ENCODE measurements at places on chromosomes 1 and 21. TPM values are rescaled to one million over a fixed set of nuclear protein-coding genes. Genes with fewer than 3 reads are reported as not detected.

DNA sequence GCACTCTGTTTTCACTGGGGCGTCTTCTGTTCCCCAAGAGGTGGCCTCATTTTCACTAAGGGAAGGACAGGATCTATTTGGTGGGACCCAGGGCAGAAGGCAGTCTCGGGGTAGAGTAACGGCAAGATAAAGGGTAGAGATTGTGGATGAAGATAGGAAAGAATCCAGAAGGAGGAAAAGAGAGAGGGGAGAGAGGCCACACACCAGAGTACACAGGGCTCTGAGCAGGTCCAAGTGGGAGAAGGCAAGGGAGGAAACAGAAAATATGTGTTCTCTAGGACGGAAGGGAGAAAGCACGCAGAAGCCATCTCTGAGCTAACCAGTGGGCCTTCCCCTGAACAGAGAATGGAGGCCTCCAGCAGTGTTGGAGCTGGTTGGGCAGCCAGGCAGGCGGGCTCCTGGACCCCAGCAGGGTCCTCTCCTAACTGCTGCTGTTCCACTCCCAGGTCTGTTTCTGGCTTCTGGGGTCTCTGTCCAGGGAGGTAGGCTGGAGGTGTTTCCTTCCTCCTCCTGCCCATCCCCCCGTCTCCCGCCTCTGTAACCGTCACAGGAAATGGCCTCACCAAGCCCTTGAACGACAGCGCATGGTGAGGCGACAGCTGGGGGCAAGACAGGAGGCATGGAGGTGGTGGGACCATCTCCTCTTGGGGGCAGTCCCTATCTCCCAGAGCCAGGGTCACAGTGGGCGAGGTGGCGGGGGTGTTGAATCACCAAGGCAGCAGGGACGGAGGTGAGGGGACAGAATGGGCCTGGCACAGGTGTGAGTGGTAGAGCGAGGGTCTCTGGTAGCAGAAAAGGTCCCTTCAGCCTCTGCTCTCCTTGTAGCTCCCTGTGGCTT is 649 bp downstream of the PTPN7 start:
- DNase-seq, result no peak

DNA sequence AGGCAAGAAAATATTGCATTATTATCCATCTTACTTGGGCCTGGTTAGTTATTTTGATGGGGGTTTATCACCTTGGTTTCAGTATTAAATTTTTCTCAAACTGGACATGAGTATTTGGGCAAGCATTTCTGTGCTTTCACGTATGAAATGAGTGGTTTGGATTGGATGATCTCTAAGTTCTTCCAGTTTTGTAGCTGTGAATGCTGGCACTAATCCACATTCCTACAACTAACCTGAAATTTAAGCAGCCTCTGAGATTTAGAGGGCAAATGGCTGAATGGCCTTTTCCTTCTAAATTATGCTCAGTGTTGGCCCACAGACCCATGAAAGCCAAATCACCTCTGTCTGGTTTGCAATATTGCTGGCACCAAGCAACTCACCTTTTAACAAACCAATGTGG is 475.0 kb upstream of the B3GALT2 start:
- DNase-seq, result no peak

PCSK9 gene
- total RNA-seq, result 0.03 TPM

APP gene
- total RNA-seq, result 181 TPM

DNA sequence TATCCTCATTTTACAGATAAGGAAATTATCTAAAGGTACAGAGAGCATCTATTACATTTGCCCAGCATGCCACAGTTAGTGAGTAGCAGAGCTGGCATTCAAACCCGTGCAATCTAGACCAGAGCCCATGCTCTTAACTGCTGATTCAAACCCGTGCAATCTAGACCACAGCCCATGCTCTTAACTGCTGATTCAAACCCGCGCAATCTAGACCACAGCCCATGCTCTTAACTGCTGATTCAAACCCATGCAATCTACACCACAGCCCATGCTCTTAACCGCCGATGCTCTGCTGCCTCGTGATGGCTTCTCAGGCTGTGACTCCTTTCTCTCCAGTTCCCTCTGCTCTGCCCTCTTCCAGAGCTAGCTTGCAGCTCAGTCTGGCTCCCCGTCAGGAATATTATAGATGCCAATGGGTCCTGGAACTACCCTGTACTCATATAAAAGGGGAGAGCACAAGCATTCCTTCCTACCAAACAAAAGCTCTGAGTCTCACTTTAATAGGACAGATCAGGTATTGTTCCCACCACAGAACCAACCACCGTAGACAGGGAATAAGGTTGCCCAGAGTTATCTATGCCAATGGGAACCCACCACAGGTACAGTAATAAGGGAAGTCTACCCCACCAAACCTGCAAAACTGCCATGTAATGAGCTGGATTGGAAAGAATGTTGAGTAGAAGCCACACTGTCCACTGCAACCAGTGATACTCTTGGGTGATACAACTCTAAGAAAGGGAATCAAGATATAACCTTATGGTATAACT is 78.4 kb downstream of the SMYD3 start:
- DNase-seq, result peak; percentile 97

DNA sequence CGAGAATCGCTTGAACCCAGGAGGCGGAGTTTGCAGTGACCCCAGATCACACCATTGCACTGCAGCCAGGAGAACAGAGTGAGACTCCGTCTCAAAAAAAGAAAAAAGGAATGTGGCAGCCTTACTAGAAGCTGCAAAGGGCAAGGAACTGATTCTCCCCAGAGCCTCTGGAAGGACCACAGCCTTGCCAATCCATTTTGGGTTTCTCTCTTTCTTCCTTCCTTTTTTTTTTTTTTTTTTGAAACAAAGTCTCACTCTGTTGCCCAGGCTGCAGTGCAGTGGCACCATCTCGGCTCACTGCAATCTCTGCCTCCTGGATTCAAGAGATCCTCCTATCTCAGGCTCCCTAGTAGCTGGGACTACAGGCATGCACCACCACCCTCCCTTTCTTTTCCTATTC is 9.9 kb upstream of the IFNGR2 start:
- no peak for DNase-seq

GRCh38 chr1:164880199-164880598 is 321.2 kb downstream of the PBX1 start:
- DNase-seq, result no peak

GRCh38 chr1:22383526-22384294 is 67.9 kb upstream of the ZBTB40 start:
- no peak for DNase-seq

DNA sequence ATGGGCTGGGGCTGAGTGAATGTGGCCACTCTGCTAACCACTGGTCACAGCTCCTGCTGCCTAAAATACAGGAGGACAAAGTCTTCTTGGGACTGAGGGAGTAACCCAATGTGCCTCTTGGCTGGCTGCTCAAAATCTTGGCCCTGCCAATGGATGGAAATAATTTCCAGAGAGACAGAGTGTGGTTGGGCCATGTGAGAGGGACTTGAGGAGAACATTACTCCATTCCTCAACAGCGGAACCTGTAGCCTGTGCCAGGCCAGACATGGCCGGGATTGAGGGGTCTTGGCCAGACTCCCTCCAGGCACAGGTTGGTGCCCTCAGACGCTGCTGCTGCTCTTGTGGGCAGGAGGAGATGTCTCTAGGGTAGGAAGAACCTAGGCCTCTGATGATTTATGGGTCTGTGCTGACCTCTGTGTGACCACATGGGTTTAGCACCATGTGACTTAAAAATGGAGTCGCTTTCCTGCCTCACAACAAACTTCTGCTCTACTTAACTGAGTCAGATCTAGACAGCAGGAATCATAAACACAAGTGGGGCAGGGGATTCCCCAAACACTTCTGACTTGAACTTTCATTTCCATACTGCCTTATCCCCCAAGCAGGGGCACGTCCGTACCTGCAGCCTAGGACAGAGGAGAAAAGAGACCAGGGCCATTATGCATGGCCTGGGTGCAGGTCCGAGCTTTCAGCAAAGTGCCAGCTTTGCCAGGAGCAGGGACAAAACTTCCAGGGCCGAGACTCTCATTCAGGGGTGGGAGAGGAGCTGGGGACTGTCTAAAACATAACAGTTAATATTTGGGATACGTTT is 79.2 kb downstream of the CD34 start:
- no peak for DNase-seq

DNA sequence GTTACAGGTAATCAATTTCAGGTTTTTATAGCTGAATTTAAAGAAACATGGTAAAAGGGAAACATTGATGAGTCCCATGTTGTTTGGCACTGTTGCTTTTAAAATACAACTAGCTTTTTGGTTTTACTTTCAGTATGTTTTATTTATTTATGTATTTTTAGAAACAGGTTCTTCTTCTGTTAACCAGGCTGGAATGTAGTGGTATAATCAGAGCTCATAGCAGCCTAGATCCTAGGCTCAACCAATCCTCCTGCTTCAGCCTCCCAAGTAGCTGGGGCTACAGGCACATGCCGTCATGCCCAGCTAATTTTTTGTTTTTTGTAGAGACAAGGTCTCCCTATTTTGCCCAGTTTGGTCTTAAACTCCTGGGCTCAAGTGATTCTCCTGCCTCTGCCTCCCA is 50.4 kb downstream of the CTTNBP2NL start:
- no peak for DNase-seq
